ENCODE measurements at places on chromosomes 4 and X.

GRCh38 chr4:7647600-7648543 is 213.1 kb upstream of the PSAPL1 start:
- DNase-seq: no peak

DNA sequence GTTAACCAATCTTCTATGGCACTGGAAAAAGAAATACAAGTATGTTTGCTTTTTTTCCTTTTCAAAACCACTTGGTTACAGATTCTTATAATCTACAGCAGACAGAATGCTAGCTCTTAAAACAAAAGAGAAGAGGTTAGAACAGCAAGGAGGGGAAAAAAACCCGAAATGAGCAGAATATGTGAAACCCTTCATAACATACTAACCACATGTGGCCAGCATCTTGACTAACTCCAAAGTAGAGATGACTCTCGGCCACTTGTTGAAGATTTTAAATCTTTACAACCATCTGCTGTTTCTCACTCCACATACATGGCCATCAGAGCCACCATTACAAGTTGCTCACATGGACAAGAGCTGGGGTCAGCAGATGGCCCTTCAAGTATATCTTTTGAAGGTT is 100.3 kb downstream of the PAPSS1 start:
- DNase-seq: no peak

- DNase-seq: no peak
These were observed 110.6 kb downstream of the MGST2 start for GRCh38 chr4:139776235-139776634.

- no peak for DNase-seq
These were observed 887.6 kb downstream of the ADGRL3 start for GRCh38 chr4:62087706-62088105.

GRCh38 chrX:45743081-45743533 is 542.4 kb upstream of the DIPK2B start:
- no peak for DNase-seq

DNA sequence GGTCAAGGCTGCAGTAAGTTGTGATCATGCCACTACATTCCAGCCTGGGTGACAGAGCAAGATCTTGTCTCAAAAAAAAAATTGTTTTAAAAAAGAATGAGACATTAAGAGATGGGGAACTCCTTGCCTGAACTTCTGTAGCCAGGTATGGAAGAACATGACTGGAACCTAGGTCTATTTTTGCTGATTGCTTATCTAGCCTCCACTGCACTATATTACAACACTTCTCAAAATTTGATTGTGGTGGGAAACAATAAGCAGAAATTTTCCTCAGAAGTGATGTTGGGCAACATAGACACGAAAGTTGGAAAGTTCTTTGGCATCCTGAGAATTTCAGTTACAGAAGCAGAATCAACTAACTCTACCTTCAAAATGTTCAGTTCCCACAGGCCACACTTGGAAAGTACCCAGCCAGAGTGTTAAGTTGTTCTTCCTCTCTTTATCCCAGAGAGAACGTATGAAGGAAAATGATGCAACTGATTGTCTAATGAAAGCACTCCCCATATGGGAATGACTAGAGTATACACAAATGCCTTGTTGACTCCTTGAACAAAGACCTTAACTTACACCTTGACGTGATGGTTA is 50.0 kb downstream of the LUZP4 start:
- no peak for DNase-seq

DNA sequence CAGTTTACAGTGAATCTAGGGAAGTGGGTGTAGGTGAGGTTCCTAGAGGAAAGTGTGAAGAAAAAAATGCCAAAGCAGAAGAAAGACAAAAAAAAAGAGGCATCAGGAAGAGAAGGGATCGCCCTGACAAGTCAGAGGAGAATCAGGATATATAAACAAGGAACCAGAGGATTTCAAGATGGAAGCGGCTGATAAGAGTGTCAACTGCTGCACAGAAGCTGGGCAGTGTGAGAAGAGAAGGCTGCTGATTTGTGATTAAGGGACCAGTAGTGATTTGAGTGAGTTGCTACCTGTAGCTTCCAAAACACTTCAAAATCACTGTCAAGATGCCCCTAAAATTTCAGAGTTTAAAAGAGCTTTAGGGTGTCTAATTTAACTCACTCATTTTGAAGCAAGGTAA is 258.2 kb downstream of the PPP3CA start:
- DNase-seq: no peak

DNA sequence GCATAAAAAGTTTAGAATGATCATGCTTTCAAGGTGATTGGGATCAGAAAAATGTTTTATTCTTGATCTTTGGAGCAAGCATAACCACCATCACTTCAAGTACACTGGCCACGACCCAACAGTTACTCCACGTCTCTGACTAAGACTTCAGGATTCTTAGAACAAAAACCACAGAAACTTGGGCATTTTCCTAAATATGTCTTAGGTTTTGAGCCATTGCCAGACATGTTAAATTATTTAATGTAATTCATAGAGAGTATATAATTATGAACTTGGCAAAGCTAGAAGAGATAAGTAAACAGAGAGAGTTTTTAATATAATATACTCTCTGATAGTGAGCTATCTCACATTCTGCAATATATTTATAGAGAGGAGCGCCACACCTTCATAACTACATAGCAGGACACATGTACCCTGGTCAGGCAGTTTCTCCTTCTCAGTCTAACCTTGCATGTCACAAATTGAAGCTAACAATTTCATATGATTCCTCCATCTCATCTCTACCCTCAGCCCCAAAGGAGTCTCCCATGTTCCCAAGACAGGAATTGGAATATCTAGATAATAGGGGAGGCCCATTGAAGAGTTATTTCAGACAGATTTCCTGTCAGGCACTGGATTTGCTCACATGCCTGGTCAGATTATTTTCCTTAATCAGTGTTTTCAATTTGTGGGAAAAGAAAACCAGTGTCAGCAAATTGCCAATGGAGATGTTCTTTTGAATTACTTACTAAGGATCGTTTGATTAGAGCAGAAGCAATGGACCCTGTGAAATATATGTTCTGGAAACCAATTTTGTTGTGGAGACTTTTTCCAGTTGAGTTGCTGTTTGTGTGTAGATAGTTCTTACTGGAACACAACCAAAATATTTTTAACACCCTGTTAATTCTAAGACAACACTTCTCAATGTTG is 61.7 kb upstream of the GUCY1A1 start:
- no peak for DNase-seq

DNA sequence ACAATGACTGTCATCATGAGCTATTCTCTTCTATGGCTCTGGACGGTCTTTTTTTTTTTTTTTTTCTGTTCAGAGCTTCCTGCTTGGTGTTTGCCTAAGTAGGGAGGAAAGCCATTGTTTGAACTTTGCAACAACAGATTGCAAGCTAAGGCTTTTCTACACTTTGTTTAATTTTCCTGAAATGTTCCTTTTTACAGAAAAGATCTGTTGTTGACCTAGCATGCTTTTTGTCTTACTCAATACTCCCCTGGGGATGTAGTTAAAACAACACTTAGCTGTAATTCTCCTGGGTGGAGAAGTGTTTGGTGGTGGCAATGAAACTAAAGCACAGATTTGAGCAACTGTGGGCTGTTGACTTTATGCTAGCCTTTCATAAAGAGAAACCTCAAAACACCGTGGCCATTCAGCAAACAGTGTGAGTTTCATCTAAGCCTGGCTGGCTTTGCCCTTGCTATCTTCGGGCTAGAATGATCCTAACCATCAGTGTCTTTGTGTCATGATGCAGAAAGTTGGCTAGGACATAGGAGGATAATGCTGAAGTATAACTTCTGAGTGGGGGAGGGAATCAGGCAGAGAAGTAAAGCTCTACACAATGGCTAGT is 110.5 kb downstream of the ANXA3 start:
- peak; percentile 66 for DNase-seq

DNA sequence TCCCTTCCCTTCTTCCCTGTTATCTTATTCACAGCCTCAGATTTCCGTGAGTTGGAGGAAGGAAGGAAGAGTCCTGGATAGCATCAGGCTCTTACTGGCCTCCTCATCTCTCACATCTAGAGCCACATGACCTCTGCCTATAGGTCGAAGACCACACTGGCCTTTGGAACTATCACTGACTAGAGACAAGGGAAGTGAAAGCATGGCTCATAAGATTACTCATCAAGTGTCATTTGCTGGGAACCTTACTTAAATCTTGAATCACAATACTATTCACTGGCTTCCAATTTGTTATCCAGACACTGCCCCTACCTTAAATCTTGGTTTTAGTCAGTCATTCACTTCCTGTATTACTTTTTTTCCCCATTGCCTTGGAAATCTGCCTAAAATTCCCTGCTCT is 61.6 kb upstream of the MTMR8 start:
- no peak for DNase-seq

- no peak for DNase-seq
These were observed 61.3 kb downstream of the HS3ST1 start for GRCh38 chr4:11367371-11367770.

GRCh38 chrX:81120936-81121371 is 80.8 kb downstream of the HMGN5 start:
- DNase-seq: peak; percentile 74

DNA sequence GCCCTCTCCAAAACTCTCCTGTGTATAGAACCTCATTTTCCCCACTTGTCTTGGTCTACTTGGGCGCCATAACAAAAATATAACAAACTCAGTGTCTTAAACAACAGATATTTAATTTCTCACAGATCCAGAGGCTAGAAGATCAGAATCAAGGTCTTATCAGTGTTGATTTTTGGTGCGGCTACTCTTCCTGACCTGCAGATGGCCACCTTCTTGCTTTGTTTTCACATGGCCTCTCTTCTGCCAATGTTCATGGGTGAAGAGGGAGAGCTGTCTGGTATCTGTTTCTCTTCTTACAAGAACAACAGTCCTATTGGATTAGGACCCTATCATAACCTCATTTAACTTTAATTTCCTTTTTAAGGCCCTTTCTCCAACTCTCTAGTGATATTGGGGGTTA is 177.3 kb downstream of the PABPC4L start:
- DNase-seq: no peak

- peak; percentile 72 for DNase-seq
These were observed 13.8 kb upstream of the ENOX2 start for GRCh38 chrX:130916636-130917422.

- DNase-seq: no peak
These were observed 252.7 kb downstream of the SPRY1 start for GRCh38 chr4:123649250-123649644.

DNA sequence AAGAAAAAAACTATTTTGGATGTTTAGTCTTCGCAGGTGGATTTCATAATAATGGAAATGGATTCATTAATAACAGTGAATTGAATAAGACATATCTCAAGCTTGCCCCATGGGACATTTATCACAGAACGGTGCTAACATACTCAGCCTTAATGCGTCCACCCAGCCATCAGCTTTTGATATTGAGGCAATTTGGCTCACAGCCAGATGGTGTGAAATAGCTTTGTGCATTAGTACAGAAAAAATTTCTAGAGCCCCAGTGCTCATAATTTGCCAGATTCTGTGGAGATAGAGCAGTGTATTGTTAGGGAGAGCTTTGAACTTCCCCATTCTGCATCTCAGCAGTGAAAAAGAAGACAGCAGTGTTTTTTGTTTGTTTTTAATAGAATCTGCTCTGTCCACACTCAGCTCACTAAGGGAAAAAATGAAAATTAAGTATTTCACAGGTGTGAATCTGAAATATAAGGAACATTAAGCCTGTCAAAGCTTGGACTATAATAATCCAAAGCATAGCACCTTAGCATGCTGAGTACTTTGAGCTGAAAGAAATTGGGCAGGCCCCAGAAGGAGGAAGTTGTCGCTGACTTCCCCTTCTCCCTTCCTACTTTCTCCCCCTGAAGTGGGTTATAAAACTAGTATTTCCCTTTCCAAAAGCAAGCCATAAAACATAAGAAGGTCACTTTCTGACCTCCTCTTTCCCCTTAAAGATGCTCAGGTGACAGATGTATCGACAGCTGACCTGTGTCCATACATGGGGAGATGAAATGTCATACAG is 295.8 kb downstream of the MAGEB5 start:
- no peak for DNase-seq

DNA sequence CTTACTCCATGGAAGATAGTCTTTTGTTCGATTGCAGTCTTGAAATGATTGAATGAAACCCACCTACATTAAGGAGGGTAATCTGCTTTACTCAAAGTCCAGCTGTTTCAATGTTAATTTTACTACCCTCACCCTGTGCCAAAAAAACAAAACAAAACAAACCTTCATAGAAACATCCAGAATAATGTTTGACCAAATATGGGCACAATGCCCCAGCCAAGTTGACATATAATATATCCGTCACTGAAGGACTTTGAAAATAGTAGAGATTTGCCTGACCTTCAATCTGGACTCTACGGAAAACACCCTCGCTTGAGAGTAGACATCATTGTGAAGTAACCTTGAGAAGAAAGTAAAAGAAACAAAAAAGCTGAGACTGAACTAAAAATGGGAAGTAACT is 550.5 kb upstream of the SMIM31 start:
- DNase-seq: no peak

GRCh38 chr4:87057835-87058355 is 123.1 kb downstream of the AFF1 start:
- no peak for DNase-seq

DNA sequence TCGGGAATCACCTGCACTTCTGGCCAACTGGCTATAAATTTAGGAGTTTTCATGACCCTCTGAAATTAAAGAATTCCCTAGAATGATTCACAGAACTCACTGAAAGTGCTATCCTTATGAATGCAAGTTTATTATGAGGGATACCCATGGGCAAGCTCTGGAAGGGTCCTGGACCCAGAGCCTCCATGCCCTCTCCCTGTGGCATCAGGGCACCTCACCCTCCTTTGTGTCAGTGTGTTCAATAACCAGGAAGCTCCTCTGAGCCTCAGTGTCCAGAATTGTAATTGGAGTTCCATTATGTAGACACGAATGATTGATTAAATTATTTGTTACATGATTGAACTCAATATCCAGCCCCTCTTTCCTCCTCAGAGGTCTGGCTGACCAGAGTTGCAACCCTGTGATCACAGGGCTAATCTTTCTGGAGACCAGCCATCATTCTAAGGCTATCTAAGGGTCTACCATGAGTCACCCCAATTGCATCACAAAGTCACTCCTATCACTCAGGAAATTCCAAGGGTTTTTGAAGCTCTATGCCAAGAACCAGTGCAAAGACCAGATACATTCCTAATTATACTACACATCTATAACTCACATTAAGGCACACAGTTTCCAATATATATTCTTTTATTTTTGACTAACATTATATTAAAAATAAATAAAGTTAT is 8.9 kb downstream of the ANXA3 start:
- DNase-seq: no peak

- peak; percentile 62 for DNase-seq
These were observed 3.0 kb downstream of the LINC00632 start for GRCh38 chrX:140712413-140713173.

- no peak for DNase-seq
These were observed 31.2 kb downstream of the ATG4A start for GRCh38 chrX:108122748-108123147.

- DNase-seq: no peak
These were observed 183.4 kb downstream of the KIT start for GRCh38 chr4:54840992-54841768.

DNA sequence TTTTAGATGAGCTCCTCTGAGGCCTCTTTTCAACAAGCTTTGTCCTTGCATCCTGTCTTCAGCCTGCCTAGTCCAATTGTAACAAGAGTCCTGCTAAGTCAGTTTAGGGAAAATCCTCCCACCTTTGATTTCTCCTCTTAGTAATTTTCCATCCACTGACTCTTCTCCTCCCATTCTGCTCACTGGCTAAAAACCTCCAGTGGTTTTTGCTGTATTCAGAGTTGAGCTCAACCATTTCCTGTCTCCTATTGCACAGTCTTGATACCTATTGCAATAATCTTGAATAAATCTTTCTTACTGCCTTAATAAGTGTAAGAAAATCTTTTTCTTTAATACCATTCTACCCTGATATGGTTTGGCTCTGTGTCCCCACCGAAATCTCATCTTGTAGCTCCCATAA is 117.8 kb upstream of the ENPP6 start:
- DNase-seq: no peak

GRCh38 chr4:54741202-54741601 is 83.4 kb downstream of the KIT start:
- no peak for DNase-seq
